ENCODE measurements at places on chromosomes 16 and 17. TPM values are rescaled to one million over a fixed set of nuclear protein-coding genes. Genes with fewer than 3 reads are reported as not detected.

The SPNS2 gene
- polyA plus RNA-seq = 13.4 TPM

The MAP2K6 gene
- 3.3 TPM for polyA plus RNA-seq

The ZNF267 gene
- polyA plus RNA-seq = 6.4 TPM

The CDH11 gene
- polyA plus RNA-seq = 148 TPM

The TMIGD1 gene
- 1.3 TPM for polyA plus RNA-seq

Measured in hepatocyte (in vitro differentiated cells).